ENCODE measurements at places on chromosomes 16 and 17.

DNA sequence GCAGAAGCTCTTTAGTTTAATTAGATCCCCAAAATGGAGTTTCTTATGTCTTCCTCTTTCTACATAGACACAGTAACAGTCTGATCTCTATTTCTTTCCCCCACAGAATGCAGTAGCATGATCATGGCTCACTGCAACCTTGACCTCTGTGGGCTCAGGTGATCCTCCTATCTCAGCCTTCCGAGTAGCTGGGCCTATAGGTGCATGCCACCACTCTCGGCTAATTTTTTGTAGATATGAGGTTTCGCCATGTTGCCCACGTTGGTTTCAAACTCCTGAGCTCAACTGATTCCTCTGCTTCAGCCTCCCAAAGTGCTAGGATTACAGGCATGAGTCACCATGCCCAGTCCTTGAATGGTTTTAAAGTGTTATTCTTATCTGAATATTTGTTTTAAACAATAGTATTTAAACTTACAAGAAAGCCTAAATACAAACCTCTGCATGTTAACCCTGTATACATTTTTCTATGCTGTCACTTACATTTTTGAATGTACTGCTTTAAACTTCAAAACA lies 120.6 kb downstream of the GOSR1 start:
- no peak for DNase-seq

- no peak for DNase-seq
Measured at GRCh38 chr16:12613131-12613991, 190.3 kb downstream of the CPPED1 start.

DNA sequence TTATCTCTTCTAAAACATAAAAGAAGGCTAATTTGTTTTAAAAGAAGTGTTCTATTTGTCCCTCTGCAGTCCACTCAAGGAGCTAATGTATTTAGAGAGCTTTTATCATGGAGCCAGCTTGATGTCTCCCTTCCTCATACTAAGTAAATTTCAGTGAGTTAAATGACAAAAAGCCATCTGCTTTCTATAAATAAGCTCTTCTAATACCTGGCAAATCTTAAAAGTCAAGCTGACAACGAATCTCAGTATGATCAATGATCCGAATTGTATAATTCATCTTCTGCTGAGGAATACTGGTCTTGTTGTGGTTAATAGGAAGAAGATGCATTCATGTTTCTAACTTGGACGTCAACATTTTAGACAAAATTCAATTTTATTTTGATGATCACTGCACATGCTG lies 1390.7 kb downstream of the CDH8 start:
- DNase-seq, result no peak

DNA sequence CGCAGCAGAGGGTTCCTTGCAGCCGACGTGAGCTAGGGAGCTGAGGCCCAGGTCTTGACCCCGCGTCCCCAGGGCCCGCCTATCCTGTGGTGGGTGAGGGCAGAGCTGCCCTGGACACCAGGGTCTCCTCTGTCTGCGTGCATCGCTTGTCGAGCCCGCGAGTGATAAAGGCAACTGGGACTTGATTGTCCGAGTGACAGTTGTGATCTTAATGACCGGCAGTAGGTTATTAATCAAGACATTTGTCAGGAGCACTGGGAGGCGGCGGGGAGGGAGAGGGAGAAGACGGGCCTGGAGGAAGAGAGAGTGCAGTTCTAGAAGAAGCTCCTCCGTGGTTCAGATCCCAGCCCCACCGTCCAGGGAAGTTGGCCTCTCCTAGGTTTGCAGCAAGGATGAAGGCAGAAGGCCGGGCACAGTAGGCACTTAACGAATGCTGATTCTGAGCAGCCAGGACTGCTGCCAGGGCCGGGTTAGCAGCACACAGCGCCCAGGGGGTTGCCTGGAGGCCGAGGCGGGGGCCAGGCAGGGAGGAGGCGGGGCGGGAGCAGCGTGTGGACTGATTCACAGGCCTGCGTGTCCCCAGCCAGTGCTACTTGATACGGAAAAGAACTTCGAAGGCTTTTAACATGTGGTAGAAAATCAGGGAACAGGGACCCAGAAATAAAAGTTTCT lies 11.3 kb upstream of the GSE1 start:
- peak; percentile 71 for DNase-seq

DNA sequence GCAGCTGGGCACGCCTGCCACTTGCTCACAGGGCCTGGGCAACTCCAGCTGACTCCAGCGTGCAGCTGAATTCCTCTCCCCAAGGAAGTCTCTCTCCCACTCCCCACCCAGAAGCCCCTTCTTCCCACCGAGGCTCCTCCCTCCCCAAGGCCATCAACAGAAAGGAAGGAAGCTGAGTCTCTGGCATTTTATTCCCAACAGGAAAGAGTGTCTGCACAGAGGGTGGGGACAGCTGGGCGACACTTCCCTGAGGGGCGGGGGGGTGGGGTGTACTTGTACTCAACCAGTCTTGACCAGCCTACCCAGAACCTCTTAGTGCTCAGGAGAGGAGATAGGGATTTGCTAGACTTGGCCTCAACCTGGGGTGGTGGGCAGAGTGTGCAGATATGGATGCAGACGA lies at the start of gene EXOC3L1:
TSS of gene EXOC3L1 (minus strand) at position 96 of the 400 bp plus-strand sequence. CDS start 460 bp downstream, outside the sequence.
- DNase-seq, result no peak

DNA sequence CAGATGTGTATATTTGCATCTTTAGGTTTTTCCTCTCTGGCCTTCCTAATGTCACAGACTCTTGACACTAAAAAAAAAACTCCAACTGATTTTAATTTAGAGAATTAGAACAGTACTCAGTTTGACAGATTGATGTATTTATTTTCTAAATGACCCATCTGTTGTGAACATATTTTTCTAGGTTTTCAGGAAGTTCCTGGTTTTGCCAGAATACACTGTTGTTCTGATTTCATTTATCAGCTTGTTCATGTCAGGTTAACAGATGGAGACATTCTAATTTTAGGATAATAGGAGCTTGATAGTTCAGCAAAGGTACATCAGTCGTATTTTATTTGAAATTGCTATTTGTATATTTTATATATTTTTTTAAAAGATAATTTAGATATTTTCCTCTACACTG lies 133.4 kb downstream of the TANC2 start:
- no peak for DNase-seq

DNA sequence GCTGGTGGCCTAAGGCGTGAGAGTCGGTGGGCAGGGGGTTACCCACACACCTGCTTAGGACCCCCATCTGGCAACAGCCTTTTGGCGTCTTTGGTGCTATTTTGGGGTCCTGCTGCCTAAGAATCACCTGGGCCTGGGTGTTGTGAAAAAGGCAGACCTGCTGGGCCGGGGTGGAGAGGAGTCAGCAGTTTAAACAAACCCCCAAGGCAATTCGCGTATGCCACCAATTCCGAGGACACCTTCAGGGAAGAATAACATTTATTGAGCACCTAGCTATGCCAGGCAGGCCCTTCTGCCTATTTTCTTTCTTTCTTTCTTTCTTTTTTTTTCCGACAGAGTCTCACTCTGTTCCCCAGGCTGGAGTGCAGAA lies 53.9 kb upstream of the TOB1 start:
- no peak for DNase-seq

DNA sequence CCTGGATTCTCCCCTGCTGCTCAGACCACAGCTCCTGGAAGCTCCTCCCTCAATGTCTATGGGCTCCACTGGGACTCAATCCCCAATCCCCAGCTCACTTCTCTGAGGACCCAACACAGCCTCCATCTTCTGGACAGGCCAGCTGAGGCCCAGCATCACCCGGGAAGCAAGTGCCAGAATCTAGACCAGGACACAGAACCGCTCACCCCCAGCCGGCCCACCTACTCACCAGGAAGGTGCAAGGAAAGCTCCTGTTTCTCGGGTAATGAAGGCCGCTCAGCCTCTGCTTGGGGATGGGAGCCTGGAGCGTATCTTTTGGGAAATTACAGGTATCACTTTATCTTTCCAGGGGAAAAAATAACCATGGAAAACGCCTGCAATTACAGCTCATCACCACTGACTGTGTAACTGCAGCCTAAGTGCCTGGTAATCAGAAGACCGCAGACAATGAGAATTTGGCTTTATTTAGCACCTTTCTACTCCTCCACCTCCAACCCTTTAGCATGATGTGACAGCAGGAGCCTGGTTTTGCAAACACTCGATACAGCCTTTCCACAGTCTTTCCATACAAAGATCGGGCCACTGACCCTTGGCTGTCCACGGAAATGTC lies 49.6 kb upstream of the RPL38 start:
- DNase-seq, result no peak

DNA sequence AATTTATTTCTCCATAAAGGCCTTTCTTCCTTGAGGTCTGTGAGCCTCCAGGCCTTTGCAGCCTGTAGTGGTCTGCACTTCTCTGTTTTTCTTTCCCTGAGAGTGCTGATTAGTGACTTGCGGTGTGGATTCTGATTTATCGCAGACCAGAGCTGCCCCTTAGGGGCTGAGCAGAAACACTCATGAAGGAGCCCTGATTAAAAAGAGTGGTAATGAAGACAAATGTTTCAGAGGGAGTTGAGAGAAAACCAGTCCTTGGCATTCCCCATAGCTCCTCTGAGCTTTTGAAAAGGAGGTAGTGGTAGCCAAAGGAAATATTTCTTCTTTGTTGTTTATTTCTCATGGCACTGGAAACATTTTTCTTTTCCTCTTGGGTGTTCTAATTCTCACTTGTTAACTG lies 268.1 kb upstream of the TBX2 start:
- no peak for DNase-seq

- DNase-seq, result peak; percentile 69
Measured at GRCh38 chr17:62712171-62712581, 84.7 kb downstream of the MRC2 start.

GRCh38 chr16:88487920-88488851 lies 35.1 kb downstream of the ZFPM1 start:
- no peak for DNase-seq

DNA sequence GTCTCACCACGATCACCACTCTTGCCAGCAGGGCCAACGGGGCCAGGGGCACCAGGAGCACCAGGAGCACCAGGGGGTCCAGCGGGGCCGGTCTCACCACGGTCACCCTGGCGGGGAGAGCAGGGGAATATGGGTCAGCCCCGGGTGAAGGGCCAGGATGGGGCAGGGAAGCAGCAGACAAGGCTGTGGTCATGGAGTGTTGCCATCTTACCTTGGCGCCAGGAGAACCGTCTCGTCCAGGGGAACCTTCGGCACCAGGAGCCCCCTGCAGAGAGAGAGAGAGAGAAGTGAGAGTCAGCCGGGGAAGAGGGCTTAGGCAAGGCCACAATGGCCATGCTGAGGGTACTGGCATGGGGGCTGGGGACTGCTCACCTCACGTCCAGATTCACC lies 12.9 kb downstream of the COL1A1 start:
- DNase-seq, result no peak

DNA sequence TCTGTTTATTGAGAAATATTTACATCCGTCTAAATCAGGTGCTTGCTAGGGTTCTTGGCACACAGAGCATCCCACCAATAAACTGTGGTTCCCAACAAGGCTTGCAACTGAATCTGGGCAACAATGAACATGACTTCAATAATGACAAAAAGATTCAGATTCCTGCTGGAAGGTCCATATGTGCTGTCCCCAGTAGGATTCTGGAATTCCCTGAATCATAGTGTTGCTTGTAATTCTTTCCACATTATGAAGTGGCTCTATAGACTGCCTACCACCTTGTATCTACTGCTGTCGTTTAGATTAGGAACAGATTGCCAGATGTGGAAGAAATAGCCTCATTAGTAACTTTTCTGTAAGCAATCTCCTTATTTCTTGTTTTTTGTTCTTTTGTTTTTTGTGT lies 265.9 kb downstream of the WWOX start:
- peak; percentile 12 for DNase-seq
